ENCODE measurements at places on chromosomes 2 and 18. TPM values are rescaled to one million over a fixed set of nuclear protein-coding genes. Genes with fewer than 3 reads are reported as not detected.

ZNF521 gene
- 51.8 TPM for total RNA-seq

PDCD1 gene
- 0.60 TPM for total RNA-seq

FAM237A gene
- total RNA-seq, result not detected

CAB39 gene
- 82.2 TPM for total RNA-seq

NEU4 gene
- total RNA-seq, result 1.1 TPM

ARL5A gene
- 21.6 TPM for total RNA-seq

RNU2-63P gene
- total RNA-seq, result not detected

GKN1 gene
- total RNA-seq, result not detected

SERPINB2 gene
- not detected for total RNA-seq

ADD2 gene
- 4.2 TPM for total RNA-seq

DSG1 gene
- not detected for total RNA-seq

ARHGEF4 gene
- 22.2 TPM for total RNA-seq

ADCYAP1 gene
- 1.1 TPM for total RNA-seq

COL4A3 gene
- total RNA-seq, result 8.6 TPM

TBR1 gene
- total RNA-seq, result not detected

TRPM8 gene
- total RNA-seq, result not detected

GRB14 gene
- 6.5 TPM for total RNA-seq

CRYGD gene
- total RNA-seq, result not detected

TUBA4B gene
- not detected for total RNA-seq

REG1B gene
- total RNA-seq, result 2.1 TPM

AQP4 gene
- total RNA-seq, result not detected

SPR gene
- total RNA-seq, result 33.3 TPM

MGAT4A gene
- total RNA-seq, result 50.0 TPM

DTNA gene
- 40.4 TPM for total RNA-seq

DSC1 gene
- not detected for total RNA-seq

CHRNG gene
- total RNA-seq, result not detected

GCKR gene
- total RNA-seq, result not detected

HSBP1L1 gene
- total RNA-seq, result 27.8 TPM

ALPI gene
- total RNA-seq, result not detected
